HepG2 (cell line): ENCODE measurements at places on chromosomes 4 and X. TPM values are rescaled to one million over a fixed set of nuclear protein-coding genes. Genes with fewer than 3 reads are reported as not detected.

- peak overlapping the region; percentile 99 for H3K4me3 ChIP-seq
- peaks cover 71% of the 10 kb centered on the region for H3K4me1 ChIP-seq
- H3K27me3 ChIP-seq, result no peaks in the 10 kb centered on the region
- DNase-seq, result peak; percentile 19
Observed at GRCh38 chr4:76306882-76307659, 538 bp downstream of the STBD1 start.

- no peaks in the 10 kb centered on the region for H3K4me1 ChIP-seq
- H3K4me3 ChIP-seq, result no peak overlapping the region
- H3K36me3 ChIP-seq, result no peaks in the 10 kb centered on the region
- no peak for DNase-seq
Observed at GRCh38 chrX:43758044-43758443, 101.9 kb downstream of the MAOA start.

DNA sequence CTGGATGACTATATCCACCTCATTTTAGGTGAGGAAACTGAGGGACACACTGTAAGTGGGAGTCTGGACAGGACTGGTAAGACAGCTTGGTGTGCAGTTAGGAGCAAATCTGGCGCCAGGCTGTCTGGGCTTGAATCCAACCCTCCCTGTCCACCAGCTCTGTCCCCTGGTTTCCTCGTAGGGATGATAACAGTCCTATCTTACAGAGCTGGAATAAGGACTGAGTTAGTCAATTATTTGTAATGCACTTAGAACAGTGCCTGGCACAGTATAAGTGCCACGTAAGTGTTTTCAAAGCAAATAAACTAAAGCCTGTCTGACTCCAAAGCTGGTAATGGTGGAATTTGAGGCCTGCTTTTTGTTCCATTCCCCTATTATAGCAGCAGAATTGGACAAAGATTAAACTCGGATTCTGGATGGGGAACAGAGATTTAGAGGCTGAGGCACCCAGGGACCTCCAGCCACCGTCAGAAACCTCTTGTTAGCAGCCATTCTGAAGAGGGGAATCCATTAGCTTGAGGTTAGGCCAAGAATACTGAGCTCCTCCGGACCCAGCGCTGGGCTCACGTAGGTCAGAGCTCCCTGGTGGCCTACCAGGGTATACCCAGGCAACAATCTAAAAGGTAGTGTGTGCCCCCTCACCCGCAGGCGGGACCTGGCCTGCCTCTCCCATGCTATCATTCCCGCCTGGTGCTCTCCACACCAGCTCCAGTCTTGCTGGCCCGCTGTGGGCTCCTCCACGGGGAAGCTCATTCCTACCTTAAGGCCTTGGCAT, 102.1 kb downstream of the UCHL1 start:
- no peak overlapping the region for H3K27ac ChIP-seq
- no peak for DNase-seq
- peaks cover 9% of the 10 kb centered on the region; the same call in 1 of the 2 replicates for H3K4me1 ChIP-seq
- no peak overlapping the region for H3K4me3 ChIP-seq
- H3K36me3 ChIP-seq, result no peaks in the 10 kb centered on the region
- peaks cover 5% of the 10 kb centered on the region for H3K27me3 ChIP-seq

DNA sequence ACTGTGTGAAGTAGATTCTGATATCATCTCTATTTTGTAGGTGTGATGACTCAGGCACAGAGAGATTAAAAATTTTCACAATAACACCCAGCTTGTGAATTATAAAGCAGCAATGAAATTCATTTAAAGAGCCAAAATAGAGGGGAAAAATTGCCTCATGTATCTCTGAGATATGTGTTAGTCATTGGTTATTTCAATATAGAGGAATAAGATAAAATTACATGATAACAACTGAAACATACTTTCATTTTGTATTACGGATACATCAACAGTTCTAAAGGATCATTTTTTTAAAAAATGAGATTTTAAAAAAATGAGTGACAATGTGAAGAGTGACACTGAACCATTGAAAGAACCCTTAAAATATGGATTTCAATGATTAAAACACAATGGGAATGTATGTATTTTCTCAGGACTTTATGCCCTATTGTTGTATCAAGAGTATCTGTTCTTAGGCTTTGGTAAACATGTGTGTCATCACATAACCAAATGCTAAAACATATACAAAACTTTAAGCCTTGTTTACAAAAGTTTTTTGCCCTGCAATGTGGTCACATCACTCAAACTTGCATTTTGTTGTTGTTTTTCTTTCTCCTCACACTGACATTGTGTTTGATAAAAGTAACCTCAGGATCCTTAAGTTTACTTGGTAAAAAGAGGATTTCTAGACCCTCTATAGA, 221.3 kb downstream of the ANTXR2 start:
- DNase-seq, result no peak
- no peak overlapping the region for H3K27ac ChIP-seq
- H3K4me3 ChIP-seq, result no peak overlapping the region
- H3K36me3 ChIP-seq, result no peaks in the 10 kb centered on the region
- no peaks in the 10 kb centered on the region for H3K27me3 ChIP-seq
- H3K4me1 ChIP-seq, result peaks cover 9% of the 10 kb centered on the region; the same call in 1 of the 2 replicates

DNA sequence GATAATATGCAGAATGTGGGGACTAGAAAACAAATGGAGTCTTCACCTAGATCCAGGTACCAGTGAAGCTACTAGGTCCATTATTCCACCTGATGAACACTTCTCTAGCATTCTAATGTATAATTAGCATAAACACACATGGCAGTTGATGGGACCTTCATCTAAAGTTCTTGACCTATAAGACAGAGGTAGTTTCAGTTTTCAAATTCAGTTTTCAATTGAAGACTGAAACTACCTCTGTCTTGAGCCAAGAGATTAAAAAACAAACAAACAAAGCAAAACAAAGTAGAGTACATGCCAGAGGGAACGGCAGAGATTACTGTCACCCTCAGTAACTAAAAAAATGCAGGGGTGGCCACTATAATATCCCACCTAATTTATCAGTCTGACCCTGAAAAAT, 199.9 kb upstream of the NEIL3 start:
- H3K27me3 ChIP-seq, result no peaks in the 10 kb centered on the region
- DNase-seq, result no peak
- H3K4me1 ChIP-seq, result no peaks in the 10 kb centered on the region
- no peak overlapping the region for H3K4me3 ChIP-seq
- H3K36me3 ChIP-seq, result no peaks in the 10 kb centered on the region

The JAKMIP1 gene
- not detected in 2 replicates for total RNA-seq

The UBL4A gene
- total RNA-seq, result 25.5 and 29.1 TPM in 2 replicates
